PC-9 (cell line): ENCODE measurements at places on chromosomes 2 and 18.

DNA sequence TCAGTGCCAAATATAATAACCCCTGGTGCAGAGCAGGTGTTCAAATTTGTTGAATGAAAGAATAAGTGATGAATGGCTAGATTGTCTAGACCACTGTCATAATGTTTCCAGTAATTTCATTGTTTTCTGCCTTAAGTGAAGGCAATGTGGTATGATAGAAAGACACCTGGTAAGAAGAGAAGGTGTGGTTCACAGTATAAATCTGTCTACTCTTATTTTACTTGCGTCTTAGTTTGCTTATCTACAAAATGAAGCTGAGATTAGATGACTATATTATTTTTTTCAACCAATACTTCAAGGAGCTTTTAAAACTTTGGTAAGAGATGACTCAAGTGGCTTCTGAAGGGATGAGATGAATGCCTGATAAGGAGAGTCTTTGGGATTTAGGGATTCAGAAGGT lies 788.4 kb downstream of the EPHA4 start:
- DNase-seq, result no peak

DNA sequence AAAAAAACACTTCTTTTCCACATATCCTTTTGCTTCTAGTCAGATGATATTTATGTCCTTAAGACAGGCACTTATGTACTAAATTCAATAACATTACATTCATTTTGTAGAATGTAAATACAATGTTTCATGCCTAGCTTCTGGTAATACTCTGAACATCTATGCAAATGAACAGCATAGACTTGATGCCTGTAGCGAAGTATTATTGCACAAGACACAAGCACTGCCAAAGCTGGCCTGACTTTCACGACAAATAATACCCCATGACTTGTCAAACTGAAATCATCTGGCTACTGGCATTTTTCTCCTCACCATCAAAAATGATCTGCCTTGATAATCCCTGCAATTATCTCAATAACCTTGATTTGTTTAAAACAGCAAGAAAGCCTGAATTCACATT lies 101.3 kb downstream of the L3MBTL4 start:
- no peak for DNase-seq

- no peak for DNase-seq
Measured at GRCh38 chr2:37090019-37090477, 5.7 kb downstream of the GPATCH11 start.

DNA sequence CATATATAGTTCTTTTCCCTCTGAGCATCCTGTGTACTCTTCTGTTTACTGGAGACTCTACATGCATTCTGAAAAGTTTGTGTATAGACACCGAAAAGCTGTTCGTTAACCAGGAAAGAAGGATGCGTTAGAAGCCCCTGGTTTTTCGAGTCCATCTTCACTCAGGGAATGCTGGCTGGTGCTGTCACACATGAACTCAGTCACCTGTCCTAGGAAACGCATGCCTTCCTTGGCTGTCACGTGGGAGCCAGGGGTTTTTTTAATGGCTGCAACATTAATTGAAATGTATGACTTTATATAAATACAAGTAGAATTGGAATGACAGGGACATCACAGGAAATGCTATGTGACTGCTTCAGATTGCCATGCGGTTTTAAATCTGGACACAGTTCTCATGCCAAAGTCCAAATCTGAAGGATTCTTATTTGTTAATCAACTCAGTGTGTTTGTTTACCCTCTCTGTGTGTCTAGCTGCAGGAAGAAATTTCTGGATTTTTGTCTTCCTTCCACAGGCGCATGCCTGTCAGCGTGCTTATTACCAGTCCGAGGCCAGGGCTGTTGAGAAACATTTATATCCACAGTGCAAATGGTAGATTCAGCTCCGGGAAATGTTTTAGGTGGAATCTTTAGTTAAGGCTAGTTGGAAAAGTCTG lies 2.6 kb downstream of the RAMP1 start:
- no peak for DNase-seq

DNA sequence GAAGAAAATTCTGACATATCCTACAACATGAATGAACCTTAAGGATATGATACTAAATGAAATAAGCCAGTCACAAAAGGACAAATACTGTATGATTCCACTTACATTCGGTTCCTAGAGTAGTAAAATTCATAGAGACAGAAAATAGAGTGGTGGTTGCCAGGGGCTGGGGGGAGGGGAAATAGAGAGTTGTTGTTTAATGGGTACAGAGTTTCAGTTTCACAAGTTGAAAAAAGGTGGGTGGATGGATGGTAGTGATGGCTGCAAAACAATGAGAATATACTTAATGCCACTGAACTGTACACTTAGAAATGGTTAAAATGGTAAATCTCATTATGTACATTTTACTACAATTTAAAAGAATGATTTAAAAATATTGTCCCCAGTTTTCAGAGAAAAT lies 53.3 kb upstream of the NFU1 start:
- no peak for DNase-seq

DNA sequence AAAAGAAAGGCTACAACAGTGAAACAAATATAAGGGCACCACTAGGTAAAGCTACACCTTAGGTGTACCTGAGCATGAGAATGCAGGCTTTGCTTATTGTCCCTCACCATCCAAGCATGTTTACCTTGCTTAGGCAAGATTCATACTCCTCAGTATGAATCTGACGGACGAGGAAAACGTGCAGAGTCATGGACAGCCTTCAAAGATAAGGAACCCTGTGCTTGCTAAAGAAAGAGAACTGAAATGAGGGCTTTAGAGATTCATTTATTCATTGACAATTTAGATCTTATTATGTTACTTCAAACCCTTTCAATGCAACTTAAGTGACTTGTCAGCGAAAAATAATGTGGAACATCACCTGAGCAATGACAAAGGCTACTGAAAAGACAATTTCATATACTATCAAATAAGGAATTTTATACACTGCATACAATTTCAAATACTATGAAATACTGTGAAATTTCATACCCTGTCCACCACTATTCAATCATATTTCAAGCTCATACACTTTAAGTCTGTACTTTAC lies 21.7 kb downstream of the CLASP1 start:
- DNase-seq, result no peak

- no peak for DNase-seq
Measured at GRCh38 chr2:156065912-156066311, 266.6 kb downstream of the NR4A2 start.

- no peak for DNase-seq
Measured at GRCh38 chr2:176679061-176679669, 409.9 kb downstream of the MTX2 start.

- DNase-seq, result no peak
Measured at GRCh38 chr2:66691031-66691965, 256.4 kb downstream of the MEIS1 start.

- DNase-seq, result no peak
Measured at GRCh38 chr2:54074606-54075341, 40.6 kb upstream of the ACYP2 start.

DNA sequence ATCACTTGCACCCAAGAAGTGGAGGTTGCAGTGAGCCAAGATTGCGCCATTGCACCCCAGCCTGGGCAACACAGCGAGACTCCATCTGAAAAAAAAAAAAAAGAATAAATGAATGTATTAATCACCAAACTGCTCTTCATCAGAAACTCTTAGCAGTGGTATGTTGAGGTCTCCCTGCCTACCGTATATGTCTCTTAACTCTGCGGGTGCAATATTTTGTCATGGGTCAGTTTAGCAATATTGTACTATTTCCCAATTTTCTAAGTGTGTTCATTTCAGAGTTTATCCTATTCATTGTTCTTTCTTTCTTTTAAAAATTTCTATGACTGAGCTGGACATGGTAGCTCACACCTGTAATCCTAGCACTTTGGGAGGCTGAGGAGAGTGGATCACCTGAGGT lies 37.9 kb upstream of the MAP4K3 start:
- DNase-seq, result no peak

DNA sequence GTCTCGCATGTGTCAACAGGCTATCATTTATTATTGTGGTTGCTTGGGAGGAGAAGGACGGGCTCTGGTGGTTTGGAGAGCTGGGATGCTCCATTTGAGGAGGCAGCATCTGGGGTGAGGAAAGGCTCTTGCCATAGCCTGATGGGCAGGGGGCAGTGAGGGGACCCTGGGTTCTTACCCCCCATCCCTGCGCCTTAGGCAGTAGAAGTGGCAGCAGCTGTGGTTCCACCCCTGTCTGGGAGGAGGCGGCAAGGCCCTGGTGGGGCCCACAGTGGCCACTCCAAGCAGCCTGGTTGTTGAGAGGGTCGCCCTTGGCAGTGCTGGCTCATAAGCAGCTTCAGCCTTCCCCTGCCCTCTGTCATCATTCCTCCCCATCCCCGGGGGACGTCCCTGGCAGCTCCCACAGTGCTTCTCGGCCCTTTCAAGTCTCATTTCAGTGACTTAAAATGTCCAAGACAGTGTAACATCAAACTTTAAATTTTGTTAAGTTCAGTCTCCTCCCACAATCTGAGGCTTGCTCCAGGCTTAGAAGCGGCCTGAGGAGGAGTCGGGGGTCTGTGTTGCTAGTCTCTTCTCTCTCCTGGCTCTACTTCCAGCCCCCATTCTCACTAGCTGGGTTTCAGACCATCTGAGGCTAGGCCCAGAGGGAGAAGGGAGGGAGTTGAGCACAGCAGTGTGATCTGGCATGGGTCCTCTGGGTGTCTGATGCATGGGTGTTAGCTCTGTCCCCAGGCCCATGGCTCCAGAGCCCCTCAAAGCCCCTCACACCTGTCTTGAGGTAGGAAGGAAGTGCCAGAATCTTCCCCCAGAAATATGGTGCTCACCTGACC lies 34.9 kb upstream of the PTPN4 start:
- DNase-seq, result no peak

DNA sequence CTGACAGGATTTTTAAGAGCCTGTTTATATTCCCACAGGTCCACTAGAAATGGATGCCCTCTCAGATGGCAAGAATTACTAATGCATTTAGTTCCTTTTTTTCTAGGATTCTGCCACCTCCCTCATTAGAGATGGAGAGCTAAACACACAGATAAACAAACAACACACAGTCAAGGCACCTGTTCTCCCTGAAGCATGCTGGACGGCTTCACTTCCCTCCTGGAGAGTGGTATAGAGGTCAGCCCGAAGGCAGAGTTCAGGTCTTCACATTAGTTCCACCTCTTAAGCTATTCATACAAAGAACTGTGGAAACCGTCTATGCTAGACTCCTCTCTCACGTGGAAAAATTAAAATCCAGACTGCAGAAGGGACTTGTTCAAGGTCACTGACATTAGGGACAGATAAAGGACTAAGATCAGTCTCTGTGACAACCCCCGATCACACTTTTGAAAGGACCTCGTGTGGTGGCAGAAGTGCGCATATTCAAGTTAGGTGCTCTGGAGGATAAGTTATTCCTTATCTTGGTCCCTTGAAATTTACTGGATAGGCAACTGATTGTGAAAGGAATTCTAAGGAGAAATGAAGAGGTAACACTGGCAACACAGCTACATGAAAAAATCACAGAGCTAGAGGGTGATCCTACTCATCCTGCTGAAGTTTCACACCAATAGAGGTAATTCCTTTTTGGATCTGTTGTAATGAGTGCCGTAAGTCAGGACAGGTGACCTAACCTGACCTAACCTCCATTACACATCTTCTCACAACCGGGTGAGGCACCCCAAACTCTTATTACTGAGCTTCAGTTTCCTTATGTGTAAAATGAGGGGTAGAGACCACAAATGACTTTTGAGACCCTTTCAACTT lies 75.1 kb downstream of the SPRED2 start:
- DNase-seq, result no peak

GRCh38 chr2:28462122-28462521 lies 33.7 kb upstream of the PLB1 start:
- no peak for DNase-seq

DNA sequence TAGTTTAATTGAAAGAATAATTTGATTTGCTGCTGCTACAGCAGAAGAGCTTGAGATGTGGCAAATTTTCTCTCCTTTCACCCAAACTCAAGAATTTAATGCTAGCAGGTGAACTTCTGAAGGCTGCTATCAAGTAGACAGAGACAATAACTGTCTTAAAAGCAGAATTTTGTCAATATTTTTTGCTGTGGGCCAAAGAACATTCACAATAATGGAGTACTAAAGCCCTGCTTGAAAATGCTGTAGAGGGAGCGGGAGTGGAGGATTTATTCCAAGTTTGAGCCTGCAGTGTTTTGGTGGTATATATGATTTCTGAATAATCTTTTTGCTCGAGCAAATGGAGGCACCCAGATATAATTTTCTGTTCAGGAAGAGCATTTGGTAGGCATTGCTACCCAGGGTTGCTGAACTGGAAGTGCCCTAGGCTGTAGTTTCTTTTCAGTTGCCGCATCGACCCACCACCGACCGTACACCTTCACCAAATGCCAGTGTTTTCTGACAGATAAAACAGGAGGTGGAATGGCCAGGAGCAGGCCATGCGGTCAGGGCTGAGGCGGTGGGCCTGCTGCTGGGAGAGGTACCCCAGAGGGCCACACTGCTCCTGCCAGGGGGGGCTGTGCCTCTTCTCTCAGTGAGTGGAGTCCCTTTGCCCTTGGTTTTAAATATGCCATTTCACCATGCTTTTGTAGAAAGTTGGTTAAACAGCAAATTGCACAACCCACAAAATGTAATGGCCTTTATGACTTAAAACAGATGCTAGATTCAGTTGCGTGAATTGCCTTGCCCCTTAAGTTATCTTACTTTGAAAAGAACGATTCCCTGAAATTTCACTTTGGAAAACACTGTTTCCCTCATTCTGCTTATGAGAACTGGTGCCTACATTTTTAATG lies 36.4 kb downstream of the TSHZ1 start:
- no peak for DNase-seq

DNA sequence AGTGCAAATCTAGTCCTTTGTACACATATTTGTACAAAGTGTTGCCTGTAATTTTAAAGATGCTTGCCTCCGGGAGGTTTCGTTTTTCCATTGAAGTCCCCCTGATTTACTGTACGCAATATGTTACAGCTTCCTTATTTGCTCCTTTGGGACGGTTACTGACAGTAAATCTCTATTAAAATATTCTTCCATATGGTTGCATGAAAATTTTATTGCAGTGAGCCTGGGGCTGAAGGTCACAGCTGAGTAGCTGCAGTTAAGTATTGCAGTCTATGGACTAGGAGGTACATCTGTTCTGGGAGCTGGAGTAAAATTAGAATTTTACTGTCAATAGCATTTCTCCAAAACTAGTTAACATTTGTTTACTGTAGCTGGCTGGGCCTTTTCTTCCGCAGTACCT lies 119.2 kb downstream of the ETAA1 start:
- no peak for DNase-seq

- DNase-seq, result no peak
Measured at GRCh38 chr2:167551416-167551815, 663.1 kb downstream of the XIRP2 start.

DNA sequence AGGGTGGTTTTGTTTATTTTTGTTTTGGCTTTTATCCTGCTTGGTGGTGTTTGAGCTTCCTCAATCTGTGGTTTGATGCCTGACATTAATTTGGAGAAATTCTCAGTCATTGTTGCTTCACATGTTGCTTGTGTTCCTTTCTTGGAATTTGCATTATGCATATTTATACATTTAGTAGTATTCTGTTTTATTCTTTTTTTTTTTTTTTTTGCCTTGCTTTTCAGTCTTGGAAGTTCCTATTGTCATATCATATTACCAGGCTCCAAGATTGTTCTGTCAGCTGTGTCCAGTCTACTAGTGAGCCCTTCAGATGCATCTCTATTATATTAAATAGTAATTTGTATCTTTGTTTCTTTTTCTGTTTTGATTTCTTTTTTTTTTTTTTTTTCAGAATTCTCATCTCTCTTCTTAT lies 77.0 kb downstream of the EPC2 start:
- DNase-seq, result no peak
